ENCODE measurements at places on chromosomes 2 and 18.
A peak's percentile ranks its signal among the peaks of the same experiment; 100 is the strongest.

GRCh38 chr2:120736624-120737339 is 1.1 kb downstream of the GLI2 start:
- DNase-seq: peak; percentile 88

- no peak for DNase-seq
Measured at GRCh38 chr2:212193056-212193455, 345.5 kb downstream of the ERBB4 start.

GRCh38 chr2:205688417-205689200 is 6.3 kb downstream of the NRP2 start:
- no peak for DNase-seq

DNA sequence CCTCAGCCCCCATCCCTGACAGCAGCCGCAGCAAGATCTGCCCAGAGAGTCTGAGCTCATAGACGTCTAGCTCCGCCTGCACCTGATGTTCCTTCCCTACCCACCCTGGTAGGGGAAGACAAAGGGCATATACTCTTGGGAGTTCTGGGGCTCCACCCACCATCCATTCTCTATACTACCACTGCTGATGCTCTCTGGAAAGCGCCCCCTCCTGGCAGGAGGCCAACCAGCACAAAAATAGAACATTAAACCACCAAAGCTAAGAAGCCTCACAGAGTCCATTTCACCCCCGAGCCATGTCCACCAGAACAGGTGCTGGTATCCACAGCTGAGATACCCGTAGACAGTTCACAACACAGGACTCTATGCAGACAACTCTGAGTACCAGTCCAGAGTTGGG is 662.6 kb upstream of the FAM98A start:
- no peak for DNase-seq

GRCh38 chr18:11470941-11471340 is 138.5 kb upstream of the SLC35G4 start:
- no peak for DNase-seq

DNA sequence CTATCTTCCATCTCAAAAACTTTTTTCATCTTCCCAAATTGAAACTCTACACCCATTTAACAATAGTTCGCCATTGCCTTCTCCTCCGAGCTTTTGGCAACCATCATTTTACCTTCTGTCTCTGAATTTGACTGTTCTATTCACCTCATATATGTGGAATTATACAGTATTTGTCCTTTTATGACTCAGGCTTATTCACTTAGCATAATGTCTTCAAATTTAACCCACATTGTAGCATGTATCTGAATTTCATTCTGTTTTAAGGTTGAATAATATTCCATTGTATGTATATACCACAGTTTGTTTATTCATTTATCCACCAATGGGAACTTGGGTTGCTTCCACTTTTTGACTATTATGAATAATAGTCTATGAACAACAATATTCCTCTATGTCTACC is 233.9 kb downstream of the GPD2 start:
- DNase-seq: no peak

GRCh38 chr18:7946734-7947377 is 379.7 kb downstream of the PTPRM start:
- DNase-seq: peak; percentile 28

DNA sequence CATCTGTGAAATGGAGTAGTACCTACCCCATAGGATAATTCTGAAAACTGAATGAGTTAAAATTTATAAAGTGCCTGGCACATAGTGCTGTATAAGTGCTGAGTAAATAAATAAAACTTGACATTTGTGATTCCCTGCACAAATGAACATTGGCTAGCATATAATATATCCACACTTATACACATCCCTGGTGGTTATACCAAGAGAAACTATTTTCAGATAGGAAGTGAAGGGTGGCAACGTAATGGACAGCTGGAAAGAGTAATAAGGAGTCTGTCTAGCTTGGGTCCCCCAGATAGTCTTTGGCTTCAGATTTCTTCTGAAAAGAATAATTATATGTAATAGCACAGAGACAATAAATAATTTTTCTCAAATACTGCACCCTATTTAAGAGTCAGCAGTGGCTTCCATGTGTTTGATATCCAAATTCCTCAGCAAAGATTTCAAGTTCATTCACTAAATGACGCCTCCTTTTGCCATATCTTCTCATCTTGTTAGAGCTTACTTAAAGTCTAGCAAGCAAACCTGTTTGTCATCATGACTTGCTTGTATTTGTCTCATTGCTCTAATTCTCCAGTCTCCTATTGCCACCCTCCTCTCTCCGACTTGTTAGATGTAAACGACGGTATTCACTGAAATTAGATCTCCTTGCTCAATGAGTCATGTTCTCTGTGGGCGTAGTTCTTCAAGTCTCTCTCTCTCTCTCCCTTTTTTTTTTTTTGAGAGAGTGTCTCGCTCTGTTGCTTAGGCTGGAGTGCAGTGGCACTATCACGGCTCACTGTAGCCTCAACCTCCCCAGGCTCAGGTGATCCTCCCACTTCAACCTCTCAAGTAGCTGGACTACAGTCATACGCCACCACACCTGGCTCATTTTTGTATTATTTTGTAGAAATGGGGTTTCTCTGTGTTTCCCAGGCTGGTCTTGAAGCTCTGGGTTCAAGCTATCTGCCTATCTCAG is 8.7 kb upstream of the ADGRF3 start:
- DNase-seq: peak; percentile 19

DNA sequence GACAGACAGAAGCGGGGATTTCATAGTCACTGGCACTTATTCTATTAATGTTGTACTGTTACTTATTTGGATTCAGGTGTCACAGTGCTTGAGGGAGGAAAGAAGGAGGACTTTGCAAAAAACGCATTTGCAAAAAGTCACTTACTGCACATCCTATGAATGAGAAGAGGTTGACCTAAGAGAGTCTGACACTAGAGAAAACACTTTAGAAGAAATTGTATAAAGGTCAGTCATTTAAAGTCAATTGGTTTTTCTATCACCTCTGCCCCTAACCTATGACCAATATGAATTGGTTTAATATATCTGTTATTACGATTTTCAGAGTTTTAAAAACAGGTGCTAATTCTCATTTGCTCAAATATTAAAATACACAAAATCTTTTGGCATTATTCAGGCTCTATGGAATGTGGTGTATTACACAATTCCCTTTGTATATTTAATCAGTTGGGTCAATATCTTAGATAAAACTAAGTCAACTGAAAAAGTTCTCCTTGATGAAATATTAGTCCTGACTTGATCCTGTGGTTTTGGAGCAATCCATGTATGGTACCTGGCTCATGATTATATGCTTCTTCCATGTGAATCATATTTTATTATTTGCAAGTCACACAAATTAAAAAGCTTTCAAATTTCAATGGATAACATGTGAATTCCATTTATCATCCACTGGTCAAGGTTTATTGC is 157.4 kb downstream of the CDH2 start:
- no peak for DNase-seq

- peak; percentile 63 for DNase-seq
Measured at GRCh38 chr18:41391616-41392595, 563.1 kb upstream of the PIK3C3 start.

GRCh38 chr2:146982393-146982846 is 862.4 kb upstream of the ACVR2A start:
- no peak for DNase-seq

DNA sequence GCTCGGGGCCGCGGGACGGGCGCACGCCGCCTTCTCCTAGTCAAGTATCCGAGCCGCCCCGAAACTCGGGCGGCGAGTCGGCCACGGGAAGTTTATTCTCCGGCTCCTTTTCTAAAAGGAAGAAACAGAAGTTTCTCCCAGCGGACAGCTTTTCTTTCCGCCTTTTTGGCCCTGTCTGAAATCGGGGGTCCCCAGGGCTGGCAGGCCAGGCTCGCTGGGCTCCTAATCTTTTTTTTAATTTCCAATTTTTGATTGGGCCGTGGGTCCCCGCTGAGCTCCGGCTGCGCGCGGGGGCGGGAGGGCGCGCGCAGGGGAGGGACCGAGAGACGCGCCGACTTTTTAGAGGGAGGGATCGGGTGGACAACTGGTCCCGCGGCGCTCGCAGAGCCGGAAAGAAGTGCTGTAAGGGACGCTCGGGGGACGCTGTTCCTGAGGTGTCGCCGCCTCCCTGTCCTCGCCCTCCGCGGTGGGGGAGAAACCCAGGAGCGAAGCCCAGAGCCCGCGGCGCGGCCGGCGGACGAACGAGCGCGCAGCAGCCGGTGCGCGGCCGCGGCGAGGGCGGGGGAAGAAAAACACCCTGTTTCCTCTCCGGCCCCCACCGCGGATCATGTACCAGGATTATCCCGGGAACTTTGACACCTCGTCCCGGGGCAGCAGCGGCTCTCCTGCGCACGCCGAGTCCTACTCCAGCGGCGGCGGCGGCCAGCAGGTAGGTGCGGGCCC is 617 bp downstream of the FOSL2 start:
- peak; percentile 77 for DNase-seq

- peak; percentile 65 for DNase-seq
Measured at GRCh38 chr2:241187101-241187917, 1.2 kb upstream of the ANO7 start.

DNA sequence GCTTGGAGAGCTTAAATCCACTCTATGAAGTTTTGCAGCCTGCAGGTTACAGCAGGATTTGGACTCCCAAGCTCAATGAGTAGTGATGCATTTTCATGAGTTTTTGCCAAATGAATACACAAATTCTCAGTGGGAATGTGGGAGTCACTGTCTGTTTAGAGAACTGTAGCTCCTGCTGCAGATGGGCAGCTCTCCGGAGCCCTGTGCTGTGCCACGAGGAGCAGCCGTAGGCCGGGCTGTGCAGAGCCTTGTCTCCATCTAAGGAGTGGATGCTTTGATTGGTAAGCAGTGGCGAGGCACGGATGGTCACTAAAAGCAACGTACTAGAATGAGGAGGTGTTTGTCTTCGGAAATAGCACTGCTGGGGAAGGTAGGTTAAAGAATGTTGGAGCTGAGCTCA is 96.0 kb upstream of the NFATC1 start:
- no peak for DNase-seq

GRCh38 chr2:131077966-131078365 is 15.3 kb downstream of the FAM168B start:
- DNase-seq: no peak
